ENCODE measurements at places on chromosomes 7 and 10. TPM values are rescaled to one million over a fixed set of nuclear protein-coding genes. Genes with fewer than 3 reads are reported as not detected.

SCIN gene
- not detected for total RNA-seq

LHFPL3 gene
- 0.22 TPM for total RNA-seq

ELN gene
- 110 TPM for total RNA-seq

HMX3 gene
- total RNA-seq = 0.12 TPM

TAS2R4 gene
- total RNA-seq = 0.18 TPM

OR2A42 gene
- total RNA-seq = not detected

ZNF239 gene
- total RNA-seq = not detected

MAT1A gene
- not detected for total RNA-seq
